ENCODE measurements at places on chromosomes 11 and 22.

- no peak for DNase-seq
Observed at GRCh38 chr11:70759846-70760245, 361.5 kb downstream of the CTTN start.

DNA sequence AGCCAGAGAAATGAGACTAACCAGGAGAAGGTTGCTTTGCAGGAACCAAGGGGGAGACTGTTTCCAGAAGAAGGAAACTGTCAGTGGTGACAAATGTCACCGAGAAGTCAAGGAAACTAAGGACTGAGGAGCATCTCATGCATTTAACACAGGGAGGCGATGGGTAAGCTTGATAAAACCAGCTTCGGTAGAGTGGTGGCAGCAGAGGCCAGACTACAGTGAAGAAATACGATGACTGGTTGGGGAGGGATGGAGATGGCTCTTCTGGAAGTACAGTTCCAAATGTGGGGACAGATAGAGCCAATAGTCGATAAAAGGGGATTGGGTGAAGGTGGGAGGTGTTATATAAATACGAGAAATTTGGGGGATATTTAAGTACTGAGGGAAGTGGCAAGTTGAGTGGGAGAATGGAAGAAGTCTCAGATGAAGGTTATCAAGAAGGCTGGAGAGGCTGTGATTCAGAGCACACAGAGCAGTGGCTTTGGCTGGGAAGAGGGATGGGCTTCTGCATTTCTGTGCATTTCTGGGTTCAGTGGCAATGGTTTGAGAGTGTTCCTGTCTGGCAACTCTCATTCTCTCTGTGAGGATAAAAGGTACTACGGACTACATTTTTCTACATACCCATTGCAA is 29.2 kb downstream of the SC5D start:
- no peak for DNase-seq

DNA sequence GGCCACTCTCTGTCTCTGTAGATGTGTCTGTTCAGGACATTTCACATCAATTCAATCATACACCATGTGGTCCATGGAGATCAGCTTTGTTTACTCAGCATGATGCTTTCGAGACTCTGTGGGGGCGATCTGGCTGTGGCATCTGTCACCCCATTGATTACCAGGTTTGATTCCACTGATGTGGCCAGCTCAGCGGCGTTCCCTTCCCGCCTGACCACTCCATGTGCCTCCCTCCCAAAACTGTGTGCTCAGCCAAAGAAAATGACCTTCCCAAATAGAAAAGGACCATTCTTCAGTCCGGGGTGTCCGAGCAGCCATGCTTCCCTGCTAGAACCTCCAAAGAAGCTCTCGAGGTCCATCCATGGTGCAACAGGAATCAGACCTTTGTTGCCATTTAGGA is 89.1 kb downstream of the BRD1 start:
- no peak for DNase-seq

- no peak for DNase-seq
Observed at GRCh38 chr11:14223636-14224288, 135.2 kb downstream of the RRAS2 start.

DNA sequence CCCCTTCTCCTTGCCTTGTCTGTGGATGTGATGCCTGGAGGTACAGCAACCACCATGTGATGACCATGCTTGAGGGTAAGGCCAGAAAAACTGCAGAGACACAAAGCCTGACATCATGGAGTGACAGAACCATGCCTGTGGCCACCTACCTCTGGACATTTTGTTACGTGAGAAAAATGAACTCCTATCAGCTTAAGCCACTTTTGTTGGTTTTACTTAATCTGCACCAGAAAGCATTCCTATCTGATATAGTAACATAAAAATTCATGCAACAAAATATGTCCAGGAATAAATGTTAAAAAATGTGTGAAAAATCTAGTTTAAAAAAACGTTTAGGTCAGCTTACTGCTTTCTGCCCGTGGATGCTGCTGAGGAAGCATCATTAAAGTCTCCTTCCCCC is 42.6 kb upstream of the P4HA3 start:
- DNase-seq = no peak

DNA sequence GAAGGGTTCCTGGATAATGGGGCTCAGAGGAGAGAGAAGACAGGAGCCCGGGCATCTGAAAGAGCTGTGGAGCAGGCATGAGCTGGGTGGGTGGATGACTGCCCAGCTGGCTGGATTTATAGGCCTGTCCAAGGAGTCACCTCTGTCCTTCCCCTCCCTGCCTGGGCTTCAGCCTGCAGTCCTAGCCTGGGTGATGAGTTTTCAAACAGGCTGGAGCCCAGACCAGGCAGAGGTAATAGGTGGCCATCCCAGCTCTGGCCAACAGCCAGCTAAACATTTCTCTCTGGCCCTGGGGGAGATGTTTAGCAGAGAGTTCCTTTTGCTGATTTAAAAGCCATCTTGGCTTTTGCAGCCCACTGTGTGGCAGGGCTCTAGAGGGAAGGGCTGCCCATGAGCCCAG is 5.4 kb downstream of the C11orf96 start:
- no peak for DNase-seq

DNA sequence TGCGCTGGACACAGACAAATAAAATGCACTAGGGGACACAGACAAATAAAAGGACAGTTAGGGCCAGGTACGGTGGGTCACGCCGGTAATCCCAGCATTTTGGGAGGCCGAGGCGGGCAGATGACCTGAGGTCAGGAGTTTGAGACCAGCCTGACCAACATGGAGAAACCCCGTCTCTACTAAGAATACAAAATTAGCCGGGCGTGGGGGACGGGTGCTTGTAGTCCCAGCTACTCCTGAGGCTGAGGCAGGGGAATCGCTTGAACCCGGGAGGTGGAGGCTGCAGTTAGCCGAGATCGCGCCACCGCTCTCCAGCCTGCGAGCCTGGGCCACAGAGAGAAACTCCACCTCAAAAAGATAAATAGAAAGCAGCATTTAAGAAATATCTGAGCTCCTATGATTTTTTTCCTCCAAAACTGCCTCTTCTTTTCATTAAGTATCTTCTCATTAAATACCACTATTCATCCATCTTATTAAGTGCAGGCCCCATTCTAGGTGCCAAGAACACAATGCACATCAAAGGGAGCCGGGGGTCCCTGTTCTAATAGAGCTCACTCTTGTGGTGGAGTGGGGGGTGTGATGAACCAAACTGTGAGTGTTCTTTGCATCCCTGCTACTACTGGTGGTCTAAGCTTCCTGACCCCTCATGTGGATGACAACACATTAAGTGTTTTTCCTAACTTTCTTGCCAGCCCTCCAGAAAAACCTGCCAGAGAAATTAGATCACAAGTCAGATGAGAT is 766 bp upstream of the ZNHIT2 start:
- no peak for DNase-seq
